A172 (cell line): ENCODE measurements at places on chromosomes 4 and X. TPM values are rescaled to one million over a fixed set of nuclear protein-coding genes. Genes with fewer than 3 reads are reported as not detected.

The CPZ gene
- total RNA-seq, result 3.1 TPM in 2 replicates

The PPP3CA gene
- total RNA-seq, result 40.6 and 48.0 TPM in 2 replicates

The TMEM35A gene
- total RNA-seq, result not detected in 2 replicates

The RAB33A gene
- not detected in 2 replicates for total RNA-seq

The ENPP6 gene
- total RNA-seq, result not detected in 2 replicates

The SMIM10L2A gene
- 0.29 TPM in 1 of 2 replicates, not detected in the other for total RNA-seq

The TCEAL7 gene
- 16.6 and 29.0 TPM in 2 replicates for total RNA-seq

The DDX60 gene
- 6.8 and 7.3 TPM in 2 replicates for total RNA-seq

The ENPEP gene
- total RNA-seq, result not detected in 2 replicates

The ANKRD17 gene
- 16.8 and 17.6 TPM in 2 replicates for total RNA-seq

The OPHN1 gene
- 2.7 and 4.0 TPM in 2 replicates for total RNA-seq

The MAGEA1 gene
- not detected in 2 replicates for total RNA-seq

The CT45A1 gene
- not detected in 2 replicates for total RNA-seq

The PAGE2 gene
- total RNA-seq, result not detected in 2 replicates

The GALNT7 gene
- total RNA-seq, result 43.2 and 48.9 TPM in 2 replicates
